ENCODE measurements at places on chromosomes 4 and X.

- no peak for DNase-seq
Measured at GRCh38 chrX:124307253-124307907, 25.1 kb upstream of the TEX13D start.

GRCh38 chr4:162104459-162105124, 59.2 kb downstream of the FSTL5 start:
- no peak for DNase-seq

- peak; percentile 13 for DNase-seq
Measured at GRCh38 chr4:37978248-37978924, 18.2 kb downstream of the PTTG2 start.

DNA sequence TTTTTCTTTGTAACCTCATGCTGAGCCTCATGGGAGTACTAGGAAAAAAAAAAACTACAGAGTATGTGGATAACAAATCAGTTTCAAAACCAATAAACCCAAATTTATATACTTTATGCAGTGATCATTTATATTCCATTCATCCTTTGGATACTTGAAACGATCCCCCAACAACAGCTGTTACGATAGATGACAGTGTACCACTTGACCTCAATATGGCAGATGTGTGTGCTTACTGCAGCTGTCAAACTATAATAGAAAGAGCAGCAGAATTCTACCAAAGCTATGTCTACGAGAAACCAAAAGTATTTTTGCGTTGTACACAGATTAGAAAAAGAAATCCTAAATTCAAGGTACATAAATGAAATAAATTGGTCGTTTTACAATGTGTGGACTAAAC, 337.8 kb downstream of the PDGFC start:
- DNase-seq = no peak

Measured in stimulated activated CD4-positive, alpha-beta T cell treated with anti-CD3 and anti-CD28 coated beads, Interleukin-15, amount 100 ng/mL, for 48 hours (primary cell).